Thoracic aorta (tissue), 2 donors: ENCODE measurements at places on chromosomes 2 and 18.

GRCh38 chr2:143429932-143430679 is 300.9 kb downstream of the ARHGAP15 start:
- no peaks in the 10 kb centered on the region for H3K27me3 ChIP-seq
- H3K4me3 ChIP-seq: no peak overlapping the region
- peaks cover 10% of the 10 kb centered on the region for H3K4me1 ChIP-seq
- no peak for DNase-seq
- no peaks in the 10 kb centered on the region for H3K36me3 ChIP-seq

- H3K27ac ChIP-seq: no peak overlapping the region
- peaks cover 48% of the 10 kb centered on the region for H3K4me1 ChIP-seq
- H3K36me3 ChIP-seq: no peaks in the 10 kb centered on the region
- no peak for DNase-seq
Observed at GRCh38 chr2:39508198-39508597, 71.1 kb upstream of the MAP4K3 start.

- H3K4me3 ChIP-seq: peak overlapping the region; percentile 50
- no peaks in the 10 kb centered on the region for H3K36me3 ChIP-seq
- H3K27me3 ChIP-seq: no peaks in the 10 kb centered on the region
- DNase-seq: peak; percentile 57
- H3K27ac ChIP-seq: peak overlapping the region; percentile 96
- peaks cover 24% of the 10 kb centered on the region for H3K4me1 ChIP-seq
Observed at GRCh38 chr2:28665041-28665704, 86.5 kb upstream of the PPP1CB start.

- no peaks in the 10 kb centered on the region for H3K36me3 ChIP-seq
- no peaks in the 10 kb centered on the region for H3K4me1 ChIP-seq
- H3K27ac ChIP-seq: no peak overlapping the region
- H3K4me3 ChIP-seq: no peak overlapping the region
- no peak for DNase-seq
- no peaks in the 10 kb centered on the region for H3K27me3 ChIP-seq
Observed at GRCh38 chr2:200616193-200616592, 30.4 kb downstream of the AOX1 start.

DNA sequence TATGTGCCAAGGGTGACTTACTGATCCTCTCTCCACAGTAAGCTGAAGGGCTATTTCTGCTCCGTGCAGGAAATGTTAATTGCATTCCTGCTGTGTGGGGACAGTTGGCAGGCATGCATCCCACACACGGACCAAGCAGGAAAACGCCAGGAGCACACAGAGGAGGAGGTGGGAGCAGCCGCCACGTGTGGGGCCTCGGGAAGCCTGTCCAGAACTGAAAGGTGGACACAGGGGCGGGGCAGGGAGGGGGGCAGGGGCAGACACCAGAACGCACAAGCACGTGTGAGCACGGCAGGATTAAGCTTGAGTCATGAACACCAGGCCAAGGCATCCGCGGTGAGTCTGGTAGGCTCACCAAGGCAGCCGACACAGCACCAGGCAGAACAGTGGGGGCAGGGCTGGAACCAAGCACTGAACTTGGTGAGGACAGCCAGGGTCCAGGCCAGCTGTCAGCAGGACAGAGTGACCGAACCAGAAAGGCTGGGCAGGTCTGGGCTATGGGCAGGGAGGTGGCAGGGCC is 177.1 kb downstream of the EIPR1 start:
- no peaks in the 10 kb centered on the region for H3K4me1 ChIP-seq
- H3K4me3 ChIP-seq: no peak overlapping the region
- DNase-seq: no peak
- no peaks in the 10 kb centered on the region for H3K27me3 ChIP-seq

DNA sequence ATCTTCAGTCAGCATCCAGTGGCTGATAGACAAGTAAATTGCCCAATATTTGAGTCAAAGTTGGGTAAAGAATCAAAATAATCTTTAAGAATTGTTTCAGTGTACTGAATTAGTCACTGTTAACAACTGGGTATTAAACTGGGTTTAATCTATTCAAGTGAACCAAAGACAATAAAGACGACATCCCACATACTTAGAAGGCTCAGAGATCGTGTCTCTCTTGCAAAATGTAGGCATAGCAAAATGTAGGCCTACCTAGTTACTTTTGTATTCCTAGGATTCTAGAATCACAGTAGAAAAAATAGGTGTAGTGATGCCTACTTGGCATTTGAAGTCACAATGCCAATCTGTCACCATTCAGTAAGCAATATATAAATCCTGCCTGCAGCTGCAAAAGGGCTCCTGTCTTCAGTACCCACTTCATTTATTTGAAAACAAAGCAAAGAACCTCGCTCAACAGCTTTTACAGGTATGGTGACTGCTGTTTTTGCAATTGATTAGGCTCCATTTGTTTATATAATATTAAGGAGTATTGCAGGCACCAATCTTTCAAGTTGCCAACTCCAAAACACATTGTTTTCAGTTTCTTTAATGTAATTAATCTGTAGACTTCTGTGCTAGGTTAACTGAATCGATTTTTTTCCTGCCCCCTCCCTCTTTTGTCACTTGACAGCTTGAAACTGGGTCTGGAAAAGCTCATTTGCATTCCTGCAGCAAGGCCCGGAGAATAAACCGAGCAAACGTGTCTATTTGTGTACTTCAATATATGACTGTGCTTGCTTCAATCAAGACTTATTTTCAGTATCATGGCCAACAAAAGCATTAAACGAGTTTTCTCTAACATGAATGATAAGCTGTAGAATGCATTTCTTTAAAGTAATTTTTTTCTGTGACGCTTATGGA is 1074.9 kb downstream of the TDRD15 start:
- DNase-seq: no peak
- no peaks in the 10 kb centered on the region for H3K36me3 ChIP-seq
- no peaks in the 10 kb centered on the region for H3K27me3 ChIP-seq
- no peak overlapping the region for H3K27ac ChIP-seq

- DNase-seq: no peak
- H3K4me1 ChIP-seq: peaks cover 18% of the 10 kb centered on the region
- no peak overlapping the region for H3K4me3 ChIP-seq
- no peak overlapping the region for H3K27ac ChIP-seq
- H3K27me3 ChIP-seq: no peaks in the 10 kb centered on the region
Observed at GRCh38 chr18:48868468-48869466, 82.0 kb downstream of the SMAD7 start.

- no peaks in the 10 kb centered on the region for H3K36me3 ChIP-seq
- no peak overlapping the region for H3K4me3 ChIP-seq
- DNase-seq: no peak
- H3K27me3 ChIP-seq: no peaks in the 10 kb centered on the region
Observed at GRCh38 chr2:3612639-3613523, 18.0 kb downstream of the COLEC11 start.

- H3K27me3 ChIP-seq: no peaks in the 10 kb centered on the region
- H3K36me3 ChIP-seq: no peaks in the 10 kb centered on the region
- peaks cover 5% of the 10 kb centered on the region for H3K4me1 ChIP-seq
- peak overlapping the region; percentile 30 for H3K27ac ChIP-seq
- no peak overlapping the region for H3K4me3 ChIP-seq
Observed at GRCh38 chr2:84894758-84895520, 10.5 kb upstream of the TMSB10 start.

DNA sequence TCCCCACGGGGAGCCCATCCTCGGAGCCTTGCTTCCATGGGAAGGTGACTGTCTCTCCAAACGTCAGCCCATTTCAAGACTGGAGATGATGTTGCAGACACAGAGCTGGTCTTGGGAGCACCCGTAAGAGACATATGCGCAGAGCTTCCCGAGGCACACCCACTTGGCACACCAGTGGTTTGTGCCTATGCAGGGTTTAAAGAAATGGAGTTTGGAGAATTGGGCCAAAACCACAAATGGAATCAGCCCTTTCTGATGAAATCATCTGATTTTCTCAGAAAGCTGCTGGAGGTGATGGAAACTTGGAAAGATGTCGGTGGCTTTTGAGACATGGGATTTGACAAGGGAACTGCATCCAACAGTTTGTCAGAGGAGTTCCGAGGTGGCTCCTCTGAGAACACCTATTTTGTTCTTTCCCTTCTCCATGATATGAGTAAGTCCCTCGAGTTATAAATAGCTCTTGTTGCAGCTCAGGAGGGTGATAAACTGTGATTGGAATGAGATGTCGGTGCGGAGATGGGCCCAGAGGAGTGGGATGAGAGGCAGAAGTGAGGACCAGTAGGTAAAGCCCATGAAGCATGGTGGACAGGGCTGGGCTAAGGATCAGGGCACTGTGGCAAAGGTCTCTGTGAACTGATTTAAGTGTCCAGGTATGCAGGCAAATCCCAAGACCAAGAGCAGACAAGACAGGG is 225.7 kb downstream of the ACKR3 start:
- no peaks in the 10 kb centered on the region for H3K36me3 ChIP-seq
- H3K27ac ChIP-seq: no peak overlapping the region
- no peak overlapping the region for H3K4me3 ChIP-seq
- H3K27me3 ChIP-seq: no peaks in the 10 kb centered on the region
- peaks cover 19% of the 10 kb centered on the region for H3K4me1 ChIP-seq
